ENCODE measurements at places on chromosomes 16 and 17.

- DNase-seq = no peak
Measured at GRCh38 chr17:39674179-39674578, 5.9 kb downstream of the PNMT start.

DNA sequence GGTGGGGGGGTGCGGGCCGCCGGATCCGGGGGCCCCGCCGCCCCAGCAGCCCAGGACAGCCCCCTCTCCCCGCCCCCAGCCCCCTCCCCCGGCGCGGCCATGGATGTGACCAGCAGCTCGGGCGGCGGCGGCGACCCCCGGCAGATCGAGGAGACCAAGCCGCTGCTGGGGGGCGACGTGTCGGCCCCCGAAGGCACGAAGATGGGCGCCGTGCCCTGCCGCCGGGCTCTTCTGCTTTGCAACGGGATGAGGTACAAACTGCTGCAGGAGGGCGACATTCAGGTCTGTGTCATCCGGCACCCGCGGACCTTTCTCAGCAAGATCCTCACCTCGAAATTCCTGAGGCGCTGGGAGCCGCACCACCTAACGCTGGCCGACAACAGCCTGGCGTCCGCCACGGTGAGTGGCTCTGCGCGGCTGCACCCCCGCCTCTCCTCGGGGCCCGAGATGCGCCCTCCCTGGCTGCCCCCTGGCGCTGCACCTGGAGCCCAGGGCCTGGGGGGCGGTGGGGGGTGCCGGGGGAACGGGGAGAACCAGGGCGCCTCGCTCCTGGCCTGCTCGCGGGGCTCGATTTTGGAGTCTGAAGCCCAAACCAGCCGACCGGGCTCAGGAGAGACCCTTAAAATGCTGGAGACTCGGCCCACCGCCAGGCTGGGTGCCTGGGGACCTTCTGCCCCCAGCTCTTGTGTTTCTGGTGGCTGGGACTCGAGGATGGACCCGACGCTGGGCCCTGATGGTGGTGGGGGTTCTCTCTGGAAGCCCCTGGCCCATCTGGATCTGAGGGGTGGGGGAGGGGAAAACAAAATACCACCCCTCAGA, 744 bp downstream of the CMIP start:
- no peak for DNase-seq

- no peak for DNase-seq
Measured at GRCh38 chr17:50946223-50946890, 80.2 kb upstream of the TOB1 start.

GRCh38 chr16:50279504-50279865, 13.1 kb downstream of the ADCY7 start:
- no peak for DNase-seq

GRCh38 chr16:76963614-76964315, 227.2 kb upstream of the MON1B start:
- no peak for DNase-seq

DNA sequence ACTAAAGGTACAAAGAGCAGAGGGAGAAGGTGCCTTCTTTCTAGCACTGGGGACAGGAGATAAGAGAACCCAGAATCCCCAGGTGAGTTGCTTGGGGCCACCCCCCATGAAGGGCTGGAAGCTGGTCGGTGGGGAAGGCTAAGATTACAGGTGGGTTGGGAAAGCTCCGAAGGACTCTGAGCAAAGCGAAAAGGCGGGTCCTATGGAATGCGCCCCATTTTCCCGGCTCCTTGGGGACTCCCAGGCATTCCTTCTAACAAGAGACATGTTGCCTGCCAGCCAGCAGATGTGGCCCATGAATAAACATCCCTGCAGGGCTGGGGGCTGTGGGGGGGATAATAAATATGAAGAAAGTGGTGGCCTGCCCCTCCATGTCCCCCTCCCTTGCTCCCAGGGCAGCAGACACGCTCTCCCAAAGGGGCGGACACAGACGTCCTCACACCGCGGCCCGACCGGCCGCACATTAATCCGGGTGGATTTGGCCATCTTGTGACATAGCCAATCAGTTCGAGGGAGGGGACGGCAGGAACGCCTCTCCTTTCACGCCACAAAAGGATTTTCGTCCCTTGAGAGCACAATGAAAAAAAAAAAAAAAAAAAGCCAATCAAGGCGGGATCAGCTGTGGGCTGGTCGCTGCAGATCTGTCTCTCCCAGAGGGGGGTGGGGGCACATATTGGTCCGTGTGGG, 98.5 kb downstream of the SOX9 start:
- DNase-seq = no peak

- no peak for DNase-seq
Measured at GRCh38 chr17:17780922-17781590, 55.7 kb downstream of the SREBF1 start.

GRCh38 chr16:57042157-57043111, 49.9 kb upstream of the CPNE2 start:
- no peak for DNase-seq

- peak; percentile 27 for DNase-seq
Measured at GRCh38 chr16:68146585-68146984, 61.4 kb downstream of the NFATC3 start.

DNA sequence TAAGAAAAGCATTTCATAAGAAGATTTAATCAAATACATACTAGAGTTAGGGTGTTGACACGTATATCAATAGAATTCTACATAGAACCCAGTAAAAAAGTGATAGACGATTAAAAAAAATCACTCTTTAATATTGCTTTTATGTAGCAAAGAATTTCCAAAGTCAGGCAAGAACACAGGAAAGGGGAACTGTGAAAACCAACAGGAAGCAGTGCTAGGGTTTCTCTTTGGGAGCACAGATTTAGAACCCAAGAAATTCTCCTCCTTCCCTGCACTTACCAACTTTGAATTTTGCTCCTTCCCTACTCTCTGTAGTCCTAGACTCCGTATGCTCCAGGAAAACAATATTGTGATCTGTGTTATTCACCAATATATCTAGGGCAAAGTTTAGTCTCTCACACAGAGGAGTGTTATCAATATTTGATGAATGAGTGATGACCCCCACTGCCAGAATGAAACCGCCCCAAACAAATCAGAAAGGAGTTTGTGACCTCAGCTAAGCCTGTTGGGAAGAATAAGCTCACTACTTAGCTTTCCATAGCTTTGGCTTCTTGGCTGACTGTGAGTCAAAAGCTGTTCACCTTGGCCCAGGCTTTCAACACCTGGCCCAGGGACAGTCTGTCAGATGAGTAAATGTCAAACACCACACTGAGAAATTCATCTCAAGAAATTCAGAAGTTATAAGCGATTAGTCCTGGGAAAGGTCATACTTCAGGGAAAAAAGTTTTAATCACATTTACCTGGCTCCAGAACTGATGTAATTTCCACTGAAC, 8.6 kb downstream of the RFWD3 start:
- DNase-seq = no peak

- DNase-seq = no peak
Measured at GRCh38 chr17:59525668-59526067, 39.7 kb upstream of the DHX40 start.

GRCh38 chr17:15319452-15320010, 21.9 kb downstream of the TEKT3 start:
- DNase-seq = no peak

- DNase-seq = no peak
Measured at GRCh38 chr17:78472035-78472905, 93.8 kb downstream of the PGS1 start.

DNA sequence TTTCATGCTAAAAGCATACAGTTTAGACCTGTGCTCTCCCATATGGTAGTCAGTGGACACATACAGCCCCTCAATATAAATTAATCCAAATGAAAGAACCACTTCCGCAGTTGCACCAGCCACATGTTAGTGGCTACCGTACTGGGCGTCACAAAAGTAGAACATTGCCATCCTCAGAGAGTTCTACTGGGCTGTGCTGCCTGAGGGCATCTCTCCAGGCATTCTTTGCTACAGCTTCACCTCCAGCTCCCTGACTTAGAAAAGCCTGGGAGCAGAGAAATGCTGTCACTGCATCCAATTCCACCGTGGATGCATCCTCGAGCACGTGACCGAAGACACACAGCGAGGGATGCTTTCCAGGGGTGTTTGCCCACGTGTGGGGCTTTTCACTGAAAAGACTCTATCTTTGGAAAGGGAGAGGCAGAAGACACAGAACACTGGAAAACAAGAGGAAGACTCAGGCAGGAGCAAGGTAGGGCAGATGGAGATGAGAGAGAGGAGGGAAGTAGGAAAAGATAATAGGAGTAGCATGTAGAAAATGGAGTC, 86.4 kb downstream of the GAS7 start:
- no peak for DNase-seq

DNA sequence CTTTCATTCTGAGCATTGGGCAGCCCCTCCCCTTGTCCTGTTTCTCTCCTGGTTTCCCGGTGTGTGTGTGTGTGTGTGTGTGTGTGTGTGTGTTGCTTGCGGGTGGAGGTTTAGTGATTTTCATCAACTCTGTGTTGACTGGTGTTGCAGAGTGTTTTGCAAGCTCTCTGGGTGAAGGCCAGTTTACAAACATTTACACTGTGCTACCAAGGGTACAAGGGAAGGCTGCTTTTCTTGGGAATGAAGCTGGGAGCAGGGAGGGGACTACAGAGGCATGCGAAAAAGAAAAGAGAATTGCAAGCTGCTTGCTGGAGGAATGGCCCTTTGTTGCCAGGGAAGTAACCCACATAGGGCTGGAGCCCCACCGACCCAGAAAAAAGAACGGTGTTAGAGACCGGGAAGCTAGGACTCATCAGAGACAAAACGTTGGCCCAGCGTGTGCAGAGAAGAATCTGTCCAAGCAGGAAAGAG, 29.6 kb downstream of the HS3ST3B1 start:
- no peak for DNase-seq

DNA sequence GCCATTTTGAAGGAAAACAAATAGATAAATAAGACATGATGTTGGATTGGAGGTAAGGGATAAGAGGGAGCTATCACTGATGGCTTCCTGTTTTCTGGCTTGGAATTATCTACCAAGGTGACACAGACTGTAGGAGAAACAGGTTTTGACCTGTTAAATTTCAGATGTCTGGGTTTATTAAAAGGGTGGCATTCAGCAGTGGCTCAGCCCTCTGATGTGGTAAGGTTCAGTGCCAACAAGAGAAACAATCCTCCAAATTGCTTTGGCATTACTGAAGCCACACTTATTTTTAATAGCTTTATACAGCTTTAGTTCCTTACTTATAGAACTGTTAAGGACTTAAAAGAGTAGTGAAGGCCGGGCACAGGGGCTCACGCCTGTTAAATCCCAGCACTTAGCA, 37.0 kb upstream of the AKAP1 start:
- DNase-seq = no peak

DNA sequence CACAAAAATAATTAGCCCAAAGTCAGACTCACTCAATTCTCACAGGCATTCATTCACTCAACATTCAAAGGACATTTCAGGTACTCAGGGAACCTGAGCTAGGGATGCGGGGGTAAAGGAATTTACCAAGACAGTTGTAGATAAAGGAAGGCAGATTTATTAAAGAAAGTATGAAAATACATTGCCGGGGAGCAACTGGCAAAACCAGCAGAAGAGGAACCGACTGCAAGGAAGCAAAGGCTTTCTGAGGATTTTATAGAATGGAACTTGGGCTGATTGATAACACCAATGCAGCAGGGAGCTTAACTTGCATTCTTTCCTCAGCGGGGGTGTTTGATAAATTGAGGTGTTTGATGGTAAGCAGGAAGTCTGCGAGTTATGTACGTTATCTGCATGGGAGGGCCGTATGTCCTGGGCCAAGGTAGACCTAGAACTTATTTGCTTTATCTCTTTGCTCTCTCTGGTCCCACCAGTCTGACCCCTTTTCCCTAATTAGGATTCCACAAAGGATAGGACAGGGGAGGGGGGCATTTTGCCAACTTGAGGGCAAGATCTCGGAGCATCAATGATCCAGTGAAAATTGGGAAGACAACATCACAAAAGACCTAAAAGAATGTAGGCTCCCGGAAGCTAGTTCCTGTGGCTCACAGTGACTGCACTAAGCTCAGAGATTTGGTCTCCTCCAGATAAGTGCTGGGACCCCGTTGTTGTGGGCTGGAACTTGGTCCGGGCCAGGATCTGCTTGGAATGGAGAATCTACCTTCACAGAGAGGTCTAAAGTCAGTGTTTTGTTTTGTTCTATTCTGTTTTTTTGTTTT, 5.8 kb upstream of the MT3 start:
- no peak for DNase-seq

GRCh38 chr17:73564843-73565242, 79.4 kb downstream of the SDK2 start:
- DNase-seq = no peak

GRCh38 chr16:70659546-70659945, 13.2 kb downstream of the IL34 start:
- no peak for DNase-seq

- no peak for DNase-seq
Measured at GRCh38 chr16:79181419-79181818, 419.1 kb downstream of the MAF start.

GRCh38 chr16:53153130-53153529, 98.3 kb downstream of the CHD9 start:
- no peak for DNase-seq

DNA sequence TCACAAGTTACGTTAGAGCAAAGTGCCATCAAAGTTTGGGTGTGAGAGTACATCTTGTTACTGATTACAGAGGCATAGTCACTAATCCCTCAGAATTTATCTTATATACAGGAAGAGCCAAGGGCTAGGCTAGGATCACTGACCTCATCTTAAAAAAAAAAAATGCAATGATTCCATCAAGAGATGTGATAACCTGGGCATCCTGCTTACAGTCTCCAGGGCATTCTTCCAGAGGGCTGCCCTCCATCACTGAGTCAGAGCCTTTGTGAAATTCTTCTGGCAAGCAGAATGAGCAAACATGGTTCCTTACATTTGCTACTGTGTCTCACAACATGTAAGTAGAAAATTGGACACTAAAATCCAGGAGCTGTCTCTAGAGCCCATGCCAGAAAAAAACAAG, 410.6 kb downstream of the ZFHX3 start:
- no peak for DNase-seq

GRCh38 chr17:43810226-43810715, 22.7 kb downstream of the MPP3 start:
- DNase-seq = no peak

DNA sequence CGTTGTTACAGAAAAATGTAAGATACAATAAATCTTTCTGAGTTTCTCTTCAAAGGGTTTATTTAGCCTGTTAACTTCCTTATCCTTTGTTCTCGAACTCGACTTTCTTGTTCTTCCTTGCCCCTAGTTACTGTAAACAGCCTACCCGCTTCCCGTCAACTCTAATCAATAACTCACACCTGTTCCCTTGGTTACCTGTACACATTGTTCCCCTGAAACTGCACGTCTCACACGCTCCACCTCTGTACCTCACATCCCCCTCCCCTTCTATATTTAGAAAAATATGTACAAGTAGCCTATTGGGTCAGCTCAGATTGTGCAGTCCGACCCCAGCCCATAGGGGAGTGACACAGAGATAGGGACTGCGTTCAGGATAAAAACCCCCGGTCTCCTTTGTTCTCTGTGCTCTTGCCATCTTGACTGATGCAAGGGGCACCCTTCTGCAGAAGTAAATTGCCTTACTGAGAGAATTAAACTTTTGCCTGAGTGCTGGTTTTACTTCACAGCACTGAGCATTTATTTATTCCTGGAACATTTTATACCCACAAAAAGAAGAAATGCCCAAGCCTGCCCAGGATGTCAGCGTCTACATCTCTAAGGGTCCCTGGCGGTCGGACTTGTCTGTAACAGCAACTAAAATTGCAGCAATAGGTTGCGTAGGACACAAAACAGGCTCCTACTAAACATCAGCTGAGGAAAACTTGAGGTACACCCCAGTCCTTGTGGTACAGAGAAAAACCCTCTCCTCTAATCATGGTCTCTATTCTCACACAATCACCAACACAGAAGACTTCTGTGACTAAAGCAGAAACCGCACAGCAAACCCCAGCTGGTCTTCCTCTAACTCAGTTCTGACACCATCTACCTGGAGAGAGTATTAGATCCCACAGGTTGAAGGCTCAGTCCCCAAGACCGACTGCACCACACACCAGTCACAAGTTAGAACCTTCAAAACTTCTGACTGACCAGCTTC, 11.3 kb downstream of the WDR45B start:
- DNase-seq = no peak

- no peak for DNase-seq
Measured at GRCh38 chr16:10681310-10682308, 13.1 kb downstream of the TEKT5 start.
